ENCODE measurements at places on chromosomes 13 and 19.

GRCh38 chr19:4115050-4115817 is 8.7 kb downstream of the MAP2K2 start:
- DNase-seq: no peak

GRCh38 chr13:29952245-29952644 is 101.8 kb upstream of the UBL3 start:
- DNase-seq: no peak

DNA sequence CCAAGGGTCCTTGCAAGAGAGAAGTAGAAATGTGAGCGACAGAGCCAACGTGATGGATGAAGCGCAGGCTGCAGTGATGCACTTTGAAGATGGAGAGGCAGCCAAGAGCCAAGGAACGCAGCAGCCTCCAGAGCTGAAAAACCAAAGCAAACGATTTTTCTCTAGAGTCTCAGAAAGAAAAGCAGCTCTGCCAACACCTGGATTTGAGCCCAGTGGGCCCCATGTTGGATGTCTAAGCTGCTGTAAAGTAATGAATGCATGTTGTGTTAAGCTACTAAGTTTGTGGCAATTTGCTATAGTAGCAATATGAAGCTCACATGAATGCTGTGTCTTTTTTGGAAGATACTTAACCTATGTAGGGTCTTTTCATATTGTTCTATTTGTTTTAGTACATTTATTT is 894.3 kb downstream of the EFNB2 start:
- DNase-seq: no peak

- DNase-seq: peak; percentile 90
Observed at GRCh38 chr19:10260141-10260584, 8.1 kb downstream of the MRPL4 start.

GRCh38 chr13:114199954-114200353 is 20.9 kb downstream of the CFAP97D2 start:
- DNase-seq: no peak

Data from lower lobe of right lung (tissue), 2 donors.